ENCODE measurements at places on chromosomes 4 and X.

GRCh38 chr4:168573870-168574269 lies 77.0 kb downstream of the PALLD start:
- no peak for DNase-seq

- no peak for DNase-seq
Observed at GRCh38 chr4:56622176-56622575, 58.9 kb downstream of the HOPX start.

DNA sequence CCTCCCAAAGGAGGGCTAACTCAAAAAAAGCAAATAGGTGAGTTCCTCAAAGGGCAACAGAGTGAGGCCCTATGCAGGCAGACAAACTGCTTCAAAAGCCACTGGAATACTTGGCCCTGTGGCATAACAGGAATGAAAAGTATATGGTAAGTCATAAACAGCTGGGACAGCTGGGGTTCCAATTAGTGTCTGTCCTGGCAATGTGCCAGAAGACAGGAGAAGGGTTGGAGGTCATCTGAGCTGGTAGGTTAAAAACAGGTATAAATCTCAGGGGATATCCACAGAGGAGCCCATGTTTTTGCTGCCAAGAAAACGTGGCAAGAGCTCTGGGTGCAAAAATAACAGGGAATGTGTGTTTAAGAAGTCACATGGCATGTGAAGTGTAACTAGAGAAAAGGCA lies 111.6 kb downstream of the APOOL start:
- no peak for DNase-seq

- no peak for DNase-seq
Observed at GRCh38 chr4:4856071-4857000, 3.1 kb upstream of the MSX1 start.

DNA sequence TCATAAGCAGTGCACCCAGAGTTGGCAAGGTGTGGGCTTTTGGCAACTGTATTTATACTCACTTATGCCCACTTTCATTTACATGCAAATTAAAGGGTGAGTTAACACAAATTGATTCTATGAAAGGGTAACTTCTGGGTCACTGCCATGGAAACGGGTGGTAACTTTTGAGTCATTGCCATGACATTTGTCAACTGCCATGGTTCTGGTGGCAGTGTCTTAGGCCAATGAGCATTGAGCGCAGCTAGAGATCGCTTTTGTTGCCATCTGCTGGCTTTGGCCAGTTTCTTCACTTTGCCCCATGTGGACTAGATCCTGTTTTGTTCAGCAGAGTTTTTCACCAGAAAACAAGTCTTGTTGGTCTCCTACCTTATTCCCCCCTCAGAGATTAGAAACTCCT lies 170.8 kb upstream of the NUDT6 start:
- no peak for DNase-seq

DNA sequence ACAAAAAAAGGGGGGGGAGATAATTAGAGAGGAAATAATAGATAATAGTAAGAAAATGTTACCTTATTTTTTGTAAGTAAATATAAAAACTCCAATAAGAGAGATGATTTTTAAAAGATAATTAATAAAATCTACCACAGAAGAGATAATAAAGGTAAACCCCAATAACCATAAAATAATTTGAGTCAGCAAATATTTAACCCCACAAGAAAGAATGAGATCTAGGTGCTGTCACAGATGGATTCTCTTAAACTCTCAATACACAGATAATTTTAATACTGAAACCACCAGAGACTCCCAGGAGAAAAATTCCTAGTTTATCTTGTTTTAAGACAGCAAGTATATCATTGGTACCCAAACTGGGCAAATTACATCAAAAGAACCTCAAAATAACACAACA lies 341.4 kb downstream of the ANK2 start:
- no peak for DNase-seq

DNA sequence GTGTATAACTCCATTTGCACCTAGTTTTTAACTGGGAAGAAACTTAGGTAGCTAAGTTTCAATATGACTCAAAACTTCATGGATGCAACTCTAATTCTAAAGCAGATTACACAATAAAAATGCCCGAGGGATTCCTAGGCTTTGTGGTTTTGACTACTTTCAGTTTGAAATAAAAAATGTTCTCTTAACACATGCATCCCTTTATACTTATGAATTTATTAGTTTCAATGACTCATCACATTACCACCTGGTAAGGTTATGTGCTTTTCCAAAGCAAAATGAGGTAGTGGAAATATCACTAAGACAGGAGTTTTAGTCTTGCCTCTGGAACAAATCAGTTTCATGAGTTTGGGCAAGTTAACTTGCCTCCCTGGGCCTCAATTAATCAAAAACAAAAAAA lies 125.5 kb downstream of the OPHN1 start:
- no peak for DNase-seq

DNA sequence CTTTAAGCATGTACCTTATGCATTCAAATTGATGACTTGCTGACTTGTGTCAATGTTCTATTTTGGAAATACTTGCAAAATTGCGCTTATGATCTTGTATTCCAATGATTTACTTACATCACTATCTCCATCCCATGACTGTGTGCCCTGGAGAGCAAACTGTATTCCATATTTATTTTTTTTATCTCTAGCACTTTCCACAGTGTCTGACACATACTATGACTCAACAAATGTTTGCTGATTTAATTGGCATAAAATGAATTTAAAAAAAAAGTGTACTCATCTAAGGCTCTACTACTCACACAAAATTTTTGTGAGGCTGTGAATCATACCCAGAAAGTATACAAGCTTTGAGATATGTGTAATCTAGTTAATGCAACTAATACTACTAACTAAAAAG lies 1066.8 kb upstream of the ADGRL3 start:
- no peak for DNase-seq

DNA sequence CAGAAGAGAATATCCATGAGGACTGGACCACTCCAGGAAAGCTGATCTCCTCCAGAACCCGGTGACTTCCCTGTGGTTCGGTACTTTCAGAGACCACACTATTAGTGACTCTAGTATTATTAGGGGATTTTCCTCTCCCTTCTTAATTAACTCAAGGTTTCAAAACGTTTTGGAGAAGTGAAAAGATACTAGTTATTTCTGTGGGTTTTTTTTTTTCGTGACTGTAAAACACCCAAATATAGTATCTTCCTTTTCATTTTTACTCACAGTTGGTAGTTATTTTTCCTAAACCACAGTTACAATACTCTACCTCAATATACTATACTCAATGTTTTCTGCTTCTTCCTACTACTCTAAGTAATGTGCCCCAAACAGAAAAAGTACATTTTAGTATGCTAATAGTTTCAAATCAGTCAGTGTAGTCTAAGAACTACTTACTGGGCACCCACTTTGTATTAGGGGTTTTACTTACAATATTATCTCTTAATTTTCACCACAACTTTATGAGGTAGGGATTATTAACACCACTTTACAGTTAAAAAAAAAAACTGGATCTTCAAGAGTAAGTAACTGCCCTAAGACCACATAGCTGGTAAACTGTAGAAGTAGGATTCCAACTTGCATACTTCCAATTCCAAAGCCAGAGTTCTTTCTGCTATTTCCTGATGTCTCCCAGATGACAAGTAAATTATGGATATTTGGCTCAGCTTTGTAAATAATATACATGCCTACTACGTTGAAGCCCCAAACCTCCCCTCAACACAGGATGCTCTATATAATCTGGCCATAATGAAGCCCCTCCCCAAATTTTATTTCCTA lies 45.0 kb downstream of the SLC9A7 start:
- no peak for DNase-seq

DNA sequence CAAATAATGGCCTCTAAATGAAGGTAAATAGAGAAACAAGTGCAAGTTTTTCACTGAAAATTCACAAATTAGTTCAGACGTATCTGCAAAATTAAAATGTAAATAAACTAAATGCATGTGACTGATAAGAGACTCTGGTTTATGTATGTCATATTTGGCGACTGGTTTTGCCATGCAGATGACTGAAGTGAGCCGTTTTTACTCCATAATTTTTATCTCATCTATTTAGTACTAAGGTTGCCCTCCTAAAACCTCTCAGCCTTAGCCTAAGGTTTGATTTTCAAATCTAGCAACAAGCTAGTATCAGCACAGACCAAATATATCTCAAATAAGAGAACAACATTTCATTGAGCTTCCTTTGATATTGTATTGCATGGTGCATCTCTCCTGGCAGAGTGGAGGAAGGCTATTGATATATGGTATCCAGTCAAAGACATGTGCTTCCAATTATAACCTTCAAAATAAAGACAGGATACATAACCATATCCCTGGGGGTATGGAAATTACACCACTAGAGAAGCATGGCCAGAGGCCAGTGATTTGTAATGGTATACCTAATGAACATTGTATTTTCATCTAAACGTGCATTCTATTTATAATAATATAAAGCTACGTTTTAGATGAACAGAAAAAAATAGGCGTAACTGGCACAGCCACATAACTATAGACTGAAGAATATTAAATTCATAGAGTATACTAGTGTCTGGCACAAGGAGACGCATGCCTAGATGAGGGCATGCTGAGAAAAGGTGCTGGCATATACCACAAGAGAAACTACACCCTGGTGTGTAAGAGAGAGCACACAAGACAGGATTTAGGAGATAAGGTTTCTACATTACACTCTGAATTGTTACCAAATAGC lies 392.6 kb upstream of the INTU start:
- DNase-seq, result no peak

- no peak for DNase-seq
Observed at GRCh38 chr4:100739426-100739825, 221.6 kb upstream of the EMCN start.

GRCh38 chrX:38626296-38626695 lies 65.0 kb downstream of the TSPAN7 start:
- no peak for DNase-seq

- no peak for DNase-seq
Observed at GRCh38 chr4:120777459-120777858, 145.1 kb downstream of the PRDM5 start.

GRCh38 chrX:1190596-1191145 lies 21.8 kb downstream of the CRLF2 start:
- DNase-seq, result no peak

DNA sequence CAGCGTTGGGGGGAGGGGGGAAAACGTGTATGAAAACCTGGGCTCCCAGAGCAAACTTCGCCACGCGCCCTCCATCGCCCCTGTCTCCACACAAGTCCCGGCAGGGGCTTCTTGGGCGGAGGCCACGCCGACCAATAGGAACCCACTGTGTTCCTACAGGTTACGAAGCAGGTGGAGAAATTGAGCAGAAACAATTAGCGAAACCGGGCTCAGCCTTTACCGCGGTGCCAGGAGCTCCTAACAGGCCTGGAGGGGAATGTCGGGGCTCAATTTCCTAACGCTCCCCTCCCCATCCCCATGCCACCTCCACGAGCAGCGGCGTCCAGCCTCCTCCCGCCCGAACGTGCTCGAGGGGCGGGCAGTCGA lies 589 bp upstream of the KIT start:
- DNase-seq, result no peak

DNA sequence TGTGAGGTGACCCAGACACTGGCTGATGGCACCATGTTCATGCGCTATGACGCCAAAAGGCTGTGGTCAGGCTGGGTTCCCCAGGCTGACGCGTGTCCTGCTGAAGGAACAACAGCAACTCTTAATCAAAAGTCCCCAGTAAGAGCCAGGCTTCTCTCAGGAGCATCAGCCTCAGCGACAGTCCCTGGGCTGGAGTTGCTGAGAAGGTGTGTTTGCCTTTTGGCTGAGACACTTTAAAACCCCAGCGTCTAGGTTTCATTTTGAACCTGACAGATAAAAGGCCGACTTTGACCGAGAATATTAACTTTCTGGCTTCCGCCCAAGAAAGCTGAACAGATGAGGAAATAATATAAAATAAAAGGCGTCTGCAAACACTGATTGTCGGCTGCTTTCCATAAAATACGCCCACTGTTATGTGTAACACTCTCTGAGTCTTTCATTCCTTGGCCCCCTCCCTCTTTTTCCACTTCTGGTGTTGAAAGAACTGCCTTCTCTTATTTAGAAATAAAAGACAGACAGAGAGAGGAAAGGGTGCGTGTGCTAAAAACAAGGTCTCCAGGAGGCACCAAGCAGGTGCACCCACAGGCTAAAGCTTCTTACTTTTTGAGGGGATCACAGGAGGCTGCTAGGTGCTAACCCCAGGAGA lies 373.6 kb downstream of the MID1IP1 start:
- DNase-seq, result no peak

- DNase-seq, result no peak
Observed at GRCh38 chr4:111127841-111128240, 505.0 kb upstream of the PITX2 start.

DNA sequence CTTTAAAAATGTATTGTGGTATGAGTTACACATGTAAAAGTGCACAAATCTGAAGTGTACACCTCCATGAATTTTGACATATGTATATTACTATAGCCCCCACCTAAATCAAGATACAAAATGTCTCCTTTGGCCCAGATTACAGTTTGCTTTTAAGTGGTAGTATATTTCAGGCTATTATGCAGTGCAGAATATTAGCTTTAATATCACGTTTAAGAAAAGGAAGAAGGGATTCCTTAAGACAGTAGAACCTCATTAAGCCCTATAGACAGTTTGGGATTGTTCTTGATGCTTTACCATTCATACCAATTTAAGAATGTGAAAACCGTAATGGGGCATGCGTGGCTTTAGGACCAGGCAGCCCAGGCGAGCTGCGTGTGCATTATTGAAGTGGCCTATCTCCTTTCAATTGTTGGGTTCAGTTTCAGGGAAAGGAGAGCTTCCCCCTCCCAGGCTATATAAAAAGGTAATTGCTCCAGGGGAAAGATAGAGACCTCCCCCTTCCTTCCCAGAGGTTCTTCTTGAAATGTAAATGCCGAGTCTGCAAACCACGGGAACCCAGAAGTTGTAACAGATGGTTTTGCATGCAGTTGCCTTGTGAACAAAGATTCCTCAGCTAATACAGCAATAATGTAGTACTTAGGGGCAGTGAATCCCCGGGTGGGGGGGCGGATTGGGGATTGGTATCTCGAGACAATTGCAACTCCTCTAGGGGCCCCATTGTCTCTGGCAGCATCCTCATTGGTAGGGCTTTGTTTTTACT lies 106.1 kb downstream of the UCHL1 start:
- no peak for DNase-seq

GRCh38 chrX:18441780-18442367 lies 16.5 kb downstream of the CDKL5 start:
- no peak for DNase-seq

DNA sequence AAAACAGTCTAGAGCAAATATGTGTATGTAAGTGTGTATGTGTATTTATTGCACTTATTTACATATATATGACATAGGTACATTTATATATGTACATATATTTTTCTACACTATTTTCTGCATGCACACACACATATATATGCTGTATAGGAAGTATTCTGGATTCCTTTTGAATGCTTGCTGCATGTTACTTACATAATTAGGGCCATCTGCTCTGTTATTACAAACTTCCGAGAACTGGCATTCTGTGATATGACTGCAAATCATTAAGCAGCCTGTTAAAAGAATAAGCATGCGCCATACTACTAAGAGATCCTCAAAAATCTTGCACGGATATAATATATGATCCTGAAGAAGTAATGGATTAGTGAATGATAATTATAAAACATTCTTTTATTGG lies 1157.6 kb upstream of the TENM3 start:
- DNase-seq, result no peak

DNA sequence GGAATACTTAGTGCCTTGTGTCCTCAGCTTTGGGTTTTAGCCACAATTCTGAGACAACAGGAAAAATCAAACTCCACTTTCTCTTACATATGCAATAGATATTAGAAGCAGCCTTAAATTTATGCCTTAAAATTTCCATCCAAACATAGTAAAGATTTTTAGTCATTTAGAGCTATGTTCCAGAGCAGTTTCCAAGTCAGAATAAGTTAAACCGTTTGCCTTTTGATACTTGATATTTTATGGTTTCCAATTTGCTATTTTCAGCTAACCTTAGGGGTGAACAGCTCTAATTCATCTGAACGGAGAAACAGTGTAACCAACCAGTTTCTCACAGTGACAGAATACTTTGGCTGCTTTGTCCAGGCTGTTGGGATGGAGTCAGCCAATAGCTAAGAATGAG lies 125.8 kb upstream of the RXFP1 start:
- DNase-seq, result no peak

All from stimulated activated CD8-positive, alpha-beta memory T cell treated with anti-CD3 and anti-CD28 coated beads, Interleukin-12 subunit alpha, Interleukin-12 subunit beta, amount 100 ng/mL, for 4 hours (primary cell).